Temporal lobe (tissue), 4 donors: ENCODE measurements at places on chromosomes 13 and 19. TPM values are rescaled to one million over a fixed set of nuclear protein-coding genes. Genes with fewer than 3 reads are reported as not detected.

Gene SPACA4
- total RNA-seq = not detected

Gene PSG7
- total RNA-seq = not detected

Gene ZIC5
- total RNA-seq = 2.0 TPM

Gene ZNF235
- 12.8 TPM for total RNA-seq
